ENCODE measurements at places on chromosomes 11 and 22.

DNA sequence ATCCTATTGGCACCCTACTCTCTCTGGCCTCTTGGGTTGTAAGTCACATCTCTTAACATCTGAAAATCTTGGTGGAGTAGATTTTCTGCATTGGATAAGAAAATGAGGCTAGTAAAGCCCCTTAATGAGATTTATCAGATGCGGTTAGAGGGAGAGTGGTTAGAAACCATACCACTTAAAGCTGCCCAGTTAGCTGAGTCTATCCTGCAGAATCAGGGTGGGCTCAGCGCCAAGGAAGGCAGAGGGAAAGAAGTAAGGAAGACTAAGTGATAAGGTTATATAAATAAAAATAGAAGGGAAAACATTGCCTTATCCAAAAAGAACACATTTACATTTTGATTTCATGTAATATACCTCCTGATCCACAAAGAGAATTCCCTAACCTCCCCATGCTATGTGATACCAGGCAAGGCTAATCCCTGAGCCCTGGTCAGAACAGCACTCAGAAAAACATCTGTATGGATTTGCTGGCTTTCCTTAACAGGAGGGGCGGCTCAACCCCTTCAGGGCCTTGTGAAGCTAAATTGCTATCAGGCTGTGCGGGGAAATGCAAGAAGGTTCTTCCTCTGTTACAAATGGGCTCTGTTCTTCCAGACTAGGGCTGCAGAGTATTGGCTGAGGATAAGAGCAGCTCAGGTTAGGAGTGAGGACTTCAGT, 101.7 kb downstream of the SNX19 start:
- DNase-seq: no peak

- no peak for DNase-seq
These were observed 29.4 kb downstream of the GRIK4 start for GRCh38 chr11:120540744-120541465.

DNA sequence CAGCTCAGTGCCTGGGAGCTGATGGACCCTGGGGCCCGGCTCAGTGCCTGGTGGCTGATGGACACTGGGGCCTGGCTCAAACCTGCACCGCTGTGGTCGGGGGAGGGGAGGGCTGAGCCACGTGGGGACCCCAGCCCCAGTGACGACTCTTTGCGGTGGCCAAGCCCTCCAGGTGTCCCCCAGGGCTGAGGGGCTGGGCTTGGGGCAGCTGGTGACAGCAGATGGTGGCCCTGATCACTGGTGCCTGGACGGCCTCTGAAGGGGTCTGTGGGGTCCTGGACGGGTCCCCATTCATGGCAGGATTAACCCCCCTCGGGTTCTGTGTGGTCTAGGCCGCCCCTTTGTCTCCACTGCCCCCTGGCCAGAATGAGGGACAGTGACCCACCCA, 3.4 kb upstream of the MUC5B start:
- DNase-seq: no peak

- no peak for DNase-seq
These were observed 10.5 kb downstream of the KLHL35 start for GRCh38 chr11:75422248-75423231.

GRCh38 chr11:118633979-118634378, 26.6 kb downstream of the PHLDB1 start:
- no peak for DNase-seq

DNA sequence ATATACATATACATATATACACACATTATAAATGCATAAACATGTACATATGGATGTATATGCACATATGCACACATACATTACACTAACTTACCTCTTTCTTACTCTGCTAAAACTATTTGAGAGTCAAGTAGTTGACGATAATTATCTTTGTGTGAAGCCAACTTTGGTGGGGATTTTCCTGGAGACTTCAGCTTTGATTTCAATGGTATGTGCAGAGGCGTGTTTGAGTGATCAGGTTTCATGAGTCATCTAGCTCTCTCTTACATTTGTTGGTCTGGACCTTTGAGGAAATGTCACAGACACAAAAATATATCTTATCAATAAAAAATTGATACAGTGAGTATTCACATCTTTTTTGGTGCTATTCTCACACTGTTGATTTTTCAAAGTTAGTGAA, 769.1 kb upstream of the LUZP2 start:
- DNase-seq: no peak

DNA sequence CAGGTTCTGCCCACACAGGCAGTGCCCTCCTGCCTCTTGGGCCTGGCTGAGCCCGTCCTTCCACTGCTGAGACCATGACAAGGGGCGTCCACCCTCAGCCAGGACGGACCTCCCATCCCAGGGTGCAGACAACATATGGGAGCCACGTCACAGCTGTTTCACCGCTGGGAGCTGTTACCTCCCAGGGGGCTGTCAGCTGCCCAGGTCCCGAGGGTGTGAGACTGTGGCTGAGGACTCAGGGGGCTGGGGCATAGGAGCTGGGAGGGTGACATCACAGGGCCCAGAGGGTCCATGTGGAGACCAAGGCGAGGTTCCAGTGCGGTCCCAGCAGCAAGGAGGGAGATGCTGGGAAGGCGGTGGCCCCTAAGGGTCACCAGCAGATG, 17.9 kb upstream of the CTSD start:
- no peak for DNase-seq

- no peak for DNase-seq
These were observed 84.9 kb downstream of the ATM start for GRCh38 chr11:108307751-108308150.

- DNase-seq: no peak
These were observed 39.7 kb upstream of the OLFML1 start for GRCh38 chr11:7445564-7445963.

DNA sequence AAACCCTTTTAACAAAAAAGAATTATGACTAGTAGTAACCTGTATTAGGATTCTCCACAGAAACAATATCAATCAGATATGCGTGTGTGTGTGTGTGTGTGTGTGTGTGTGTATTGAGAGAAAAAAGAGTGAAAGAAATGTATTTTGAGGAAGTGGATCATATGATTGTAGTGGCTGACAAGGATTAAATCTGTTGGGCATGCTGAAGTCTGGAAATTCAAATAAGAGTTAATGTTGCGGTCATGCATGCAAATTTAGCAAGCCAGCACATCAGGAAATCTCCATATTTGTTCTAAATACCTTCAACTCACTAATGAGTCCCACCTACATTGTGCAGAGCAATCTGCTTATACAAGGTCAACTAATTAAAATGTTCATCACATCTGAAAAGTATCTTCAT, 46.8 kb upstream of the IGLL5 start:
- DNase-seq: no peak

DNA sequence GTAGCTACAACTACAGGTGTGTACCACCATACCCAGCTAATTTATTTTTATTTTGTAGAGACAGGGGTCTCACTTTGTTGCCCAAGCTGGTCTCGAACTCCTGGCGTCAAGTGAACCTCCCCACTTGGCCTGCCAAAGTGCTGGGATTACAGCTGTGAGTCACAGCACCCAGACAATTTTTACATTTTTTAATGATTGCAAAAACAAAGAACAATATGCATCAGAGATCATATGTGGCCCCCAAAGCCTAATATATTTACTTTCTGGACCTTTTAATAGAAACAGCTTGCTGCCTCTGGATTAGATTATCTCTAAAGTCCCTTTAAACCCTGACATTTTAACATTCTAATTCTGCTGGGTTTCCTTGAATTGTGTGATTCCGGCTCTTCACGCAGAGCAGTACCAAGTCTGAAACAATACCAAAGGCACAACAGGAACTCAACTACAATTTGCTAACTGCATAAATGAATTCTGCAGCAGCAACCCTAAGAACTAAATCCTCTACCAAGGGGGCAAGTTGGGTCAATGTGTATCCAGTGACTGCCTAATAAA, 25.0 kb downstream of the RAB30 start:
- DNase-seq: no peak

DNA sequence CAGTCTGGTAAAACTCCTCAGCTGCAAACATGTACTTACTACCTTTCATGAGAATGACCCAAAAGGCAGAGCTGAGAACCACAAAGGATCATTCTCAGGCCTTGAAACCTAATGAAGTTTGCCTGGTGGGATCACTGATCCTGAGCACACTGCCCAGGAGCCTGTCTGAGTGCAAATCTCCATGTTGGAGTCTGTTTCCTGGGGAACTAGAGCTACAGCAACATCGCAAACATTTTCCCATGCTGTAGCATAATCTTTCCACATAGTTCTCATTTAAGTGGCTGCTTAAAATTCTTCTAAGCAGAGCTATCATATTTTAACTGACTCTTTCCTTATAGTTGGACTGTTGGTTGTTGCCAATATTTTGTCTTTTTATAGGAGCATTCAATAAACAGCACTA, 58.5 kb downstream of the GUCY1A2 start:
- DNase-seq: no peak

DNA sequence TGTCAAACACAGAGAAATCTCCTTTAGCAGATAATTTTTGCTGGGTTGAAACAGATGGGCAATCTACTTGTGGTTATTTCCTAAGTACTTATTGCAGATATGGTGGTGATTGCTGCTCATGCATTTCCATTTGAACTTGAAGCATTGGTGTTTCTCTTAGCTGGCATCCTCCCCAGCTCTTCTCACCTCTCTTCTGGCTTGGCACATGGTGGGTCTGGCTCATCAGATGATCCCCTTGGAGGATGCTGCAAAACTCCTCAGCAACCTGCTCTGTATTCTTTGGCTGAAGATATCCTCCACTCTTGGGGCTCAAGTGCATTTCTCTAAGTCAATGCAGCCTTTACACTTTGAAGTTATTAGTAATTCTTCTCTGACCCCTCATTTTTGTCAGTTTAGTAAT, 87.3 kb upstream of the MYO18B start:
- no peak for DNase-seq

GRCh38 chr11:93852242-93852641, 1.8 kb upstream of the VSTM5 start:
- no peak for DNase-seq

- no peak for DNase-seq
These were observed at the start of gene GAS2L1 for GRCh38 chr22:29306175-29306834. GAS2L1 (plus strand) TSS chr22:29306650; CDS start chr22:29308106, 1,456 bp downstream.

DNA sequence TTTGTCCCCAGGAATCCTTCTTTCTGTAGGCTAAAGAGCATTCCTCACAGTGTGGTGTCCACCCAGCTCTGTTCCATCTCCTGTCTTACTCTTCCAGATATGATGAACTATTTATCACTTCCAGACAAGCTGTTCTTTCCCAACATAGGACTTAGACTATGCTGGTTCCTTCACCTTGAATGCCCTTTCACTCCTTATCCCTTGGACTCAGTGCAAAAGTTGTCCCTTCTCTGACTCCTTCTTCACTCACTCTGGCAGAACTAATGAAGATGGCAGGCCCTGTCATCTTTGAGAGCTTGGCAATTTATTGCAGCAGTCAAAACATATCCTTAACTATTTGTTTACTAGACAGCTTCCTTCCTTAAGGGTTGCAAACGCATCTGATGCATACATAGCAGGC, 3.5 kb upstream of the OSBP2 start:
- DNase-seq: no peak

DNA sequence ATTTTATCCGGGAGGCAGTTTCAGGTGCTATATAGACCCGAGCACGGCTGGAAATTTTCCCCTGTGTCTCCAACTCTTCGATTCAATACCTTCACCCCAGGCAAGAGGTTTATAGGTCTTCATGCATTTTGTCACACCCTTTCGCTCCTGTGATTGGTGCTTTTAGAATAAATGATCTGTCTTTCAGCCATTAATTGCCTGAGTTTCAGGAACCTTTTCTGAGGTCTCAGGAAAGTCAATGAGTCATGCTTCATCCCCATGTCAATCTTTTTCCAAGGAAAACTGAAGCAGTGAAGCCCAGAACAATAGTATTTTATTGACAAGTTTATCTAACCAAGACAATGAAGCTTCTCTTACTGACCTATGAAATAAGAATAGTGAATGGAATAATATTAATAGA, 29.9 kb downstream of the FAM181B start:
- no peak for DNase-seq

GRCh38 chr11:113401718-113402117, 14.1 kb downstream of the ANKK1 start:
- no peak for DNase-seq

DNA sequence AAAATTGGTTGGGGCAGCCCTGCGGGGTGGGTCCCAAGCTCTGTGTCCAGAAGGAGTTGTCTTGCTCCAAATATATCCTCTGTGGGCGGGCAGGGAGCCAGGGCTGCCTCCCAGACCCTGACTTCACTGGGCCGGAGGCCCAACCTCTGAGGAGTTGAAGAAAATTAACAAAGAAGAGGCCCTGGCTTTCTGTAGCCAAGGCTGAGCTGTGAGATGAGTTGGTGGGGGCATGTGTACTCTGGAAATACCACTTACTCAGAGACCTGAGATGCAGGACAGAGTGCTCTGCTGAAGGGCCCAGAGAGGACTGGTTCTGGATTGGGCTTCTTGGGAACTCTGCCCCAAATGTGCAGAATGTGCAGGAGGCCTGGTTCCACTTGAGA, 96.3 kb downstream of the SWAP70 start:
- DNase-seq: no peak

GRCh38 chr11:92751594-92751993, 217.9 kb upstream of the MTNR1B start:
- no peak for DNase-seq

- DNase-seq: no peak
These were observed 189.0 kb downstream of the DDX10 start for GRCh38 chr11:108853864-108854263.

DNA sequence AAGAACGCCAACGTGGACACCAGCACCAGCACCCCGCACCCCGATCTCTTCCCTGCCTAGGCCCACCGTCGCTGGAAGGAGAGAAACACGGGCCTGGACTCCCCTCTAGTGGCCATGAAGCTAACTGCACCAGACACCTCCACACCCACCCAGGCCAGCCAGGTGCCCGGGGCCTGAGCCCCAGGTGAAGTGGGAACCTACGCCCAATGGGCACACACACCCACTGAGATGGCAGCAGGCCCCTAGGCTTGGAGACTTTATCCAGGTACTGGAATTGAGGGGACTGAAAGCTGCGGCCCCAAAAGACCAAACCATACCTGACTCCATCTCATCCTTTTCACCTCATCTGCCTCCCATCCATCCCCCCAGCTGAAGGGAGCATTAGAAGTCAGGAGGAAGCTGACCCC, 81.0 kb downstream of the BUD13 start:
- peak; percentile 27 for DNase-seq

DNA sequence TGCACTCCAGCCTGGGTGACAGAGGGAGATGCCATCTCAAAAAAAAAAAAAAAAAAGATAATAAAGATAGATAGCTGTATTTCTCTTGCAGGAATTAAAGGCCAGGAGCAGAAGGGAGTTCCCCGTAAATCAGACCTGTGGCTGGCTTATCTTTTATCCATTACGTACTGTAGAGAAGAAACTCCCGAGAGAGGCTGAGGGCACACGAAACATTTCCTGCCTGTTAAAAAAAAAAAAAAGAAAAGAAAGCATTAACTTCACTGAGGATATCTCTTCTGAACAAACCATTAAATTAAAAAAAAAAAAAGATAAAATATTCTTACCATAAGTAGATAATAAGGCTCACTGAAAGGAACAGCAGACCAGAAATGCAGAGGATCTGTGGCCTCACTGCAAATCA, 22.5 kb downstream of the P4HA3 start:
- no peak for DNase-seq
